Myocyte (in vitro differentiated cells): ENCODE measurements at places on chromosomes 3 and 15.

- DNase-seq, result no peak
Observed at GRCh38 chr3:114556657-114557213, 262.9 kb downstream of the TIGIT start.

- no peak for DNase-seq
Observed at GRCh38 chr15:79858469-79858868, 38.3 kb downstream of the MTHFS start.

DNA sequence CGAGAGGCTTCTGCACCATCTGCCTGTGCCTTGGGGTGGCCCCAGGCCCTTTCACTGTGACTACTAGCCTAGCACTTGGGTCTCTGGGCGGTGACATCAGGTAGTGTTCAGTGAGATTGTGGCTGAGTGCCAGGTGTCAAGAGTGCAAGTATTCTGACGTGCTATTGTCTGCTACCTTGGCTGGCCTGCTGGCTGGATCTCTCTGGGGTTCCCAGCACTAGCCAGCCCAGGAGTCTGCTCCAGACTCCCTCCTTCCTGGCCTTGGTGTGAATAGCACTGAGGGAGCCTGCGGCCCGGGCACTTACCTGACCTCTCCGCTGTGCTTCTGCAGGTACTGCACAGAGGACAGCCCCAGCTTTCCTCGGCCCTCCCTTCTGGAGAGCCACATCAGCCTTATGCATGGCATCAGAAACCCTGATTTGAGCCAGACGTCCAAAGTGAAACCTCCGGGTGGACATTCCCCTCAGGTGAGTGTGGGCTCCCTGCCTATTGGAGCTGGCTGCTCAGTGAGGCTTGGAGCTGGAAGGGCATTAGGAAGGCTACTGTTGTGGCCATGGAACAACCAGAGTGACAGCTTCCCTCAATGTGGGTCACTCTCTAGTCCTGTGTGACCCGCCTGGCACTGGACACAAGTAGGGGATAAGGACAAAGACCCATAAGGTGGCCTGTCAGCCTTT is 17.5 kb upstream of the ALPK3 start:
- no peak for DNase-seq

- DNase-seq, result peak; percentile 18
Observed at GRCh38 chr3:8324747-8325146, 176.9 kb upstream of the LMCD1 start.
